ENCODE measurements at places on chromosomes 6 and 20.

- no peak for DNase-seq
These were observed 65.4 kb downstream of the PRND start for GRCh38 chr20:4787069-4787468.

DNA sequence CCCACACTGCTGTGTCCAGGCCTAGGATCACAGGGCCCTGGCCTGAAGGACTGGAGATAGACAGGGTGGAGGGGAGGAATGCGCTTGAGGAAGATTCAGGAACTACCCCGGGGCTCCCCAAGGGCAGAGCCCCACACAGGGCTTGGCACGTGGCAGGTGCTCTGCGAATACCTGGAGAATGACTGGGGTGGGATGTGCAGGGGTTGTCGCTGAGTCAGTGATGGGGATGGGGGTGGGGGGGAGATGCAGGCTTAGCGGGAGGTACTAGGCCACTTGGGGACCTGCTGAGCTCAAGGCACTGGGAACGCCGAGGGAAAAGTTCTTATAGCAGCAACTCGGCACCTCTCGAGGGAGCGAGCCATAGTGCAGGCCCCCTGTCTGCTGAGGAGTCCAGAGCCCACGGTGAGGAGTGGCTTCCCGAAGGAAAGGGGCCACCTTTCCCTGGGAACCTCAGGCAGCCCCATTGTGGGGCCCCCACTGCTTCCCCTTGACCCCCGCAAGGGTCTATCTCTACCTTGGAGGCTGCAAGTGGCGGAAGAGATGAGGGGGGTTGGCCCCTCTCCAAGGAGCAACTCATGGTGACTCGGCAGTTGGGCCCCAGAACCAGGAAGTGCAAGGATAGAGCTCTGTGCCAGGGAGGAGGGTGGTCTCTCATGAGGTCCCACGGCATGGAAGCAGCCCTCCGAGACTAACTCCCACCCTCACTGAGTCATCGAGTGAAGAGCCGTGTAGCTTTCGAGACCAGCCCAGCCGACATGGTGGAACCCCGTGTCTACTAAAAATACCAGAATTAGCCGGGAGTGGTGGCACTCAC, 33.1 kb downstream of the SRC start:
- DNase-seq: no peak

GRCh38 chr6:14361956-14362587, 244.5 kb downstream of the CD83 start:
- DNase-seq: no peak

DNA sequence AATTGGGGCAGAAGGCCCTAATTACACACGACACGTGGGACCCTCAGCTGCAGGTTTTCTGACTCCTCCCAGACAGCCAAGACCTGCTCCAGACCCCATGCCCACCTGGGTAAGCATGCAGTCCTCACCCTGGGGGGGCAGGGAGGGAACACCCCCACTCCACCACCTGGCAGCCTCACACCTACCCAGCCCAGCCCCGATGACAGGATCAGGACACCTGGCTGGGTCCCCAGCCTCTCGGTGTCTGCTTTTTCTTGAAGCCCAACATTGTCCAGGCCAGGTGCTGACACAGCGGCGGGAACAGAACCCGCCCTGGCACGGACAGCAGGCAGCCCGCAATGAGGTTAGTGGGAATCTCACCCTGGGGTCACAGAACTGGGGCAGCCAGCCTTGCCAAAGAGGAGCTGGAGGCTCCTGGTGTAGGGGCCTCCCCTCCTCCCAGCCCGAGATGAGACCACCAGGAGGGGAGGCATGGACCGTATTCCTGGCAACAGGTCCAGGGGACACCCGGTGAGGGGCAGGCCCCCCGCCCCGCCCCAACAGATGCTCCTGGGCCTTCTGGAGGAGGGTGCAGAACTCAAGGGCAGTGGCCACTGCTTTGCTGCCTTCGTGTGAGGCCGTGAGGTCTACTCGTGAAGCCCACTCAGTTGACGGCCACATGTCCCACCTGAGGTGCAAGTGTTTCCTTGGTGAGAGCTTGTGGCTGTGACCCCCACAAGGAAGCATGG, 103.8 kb downstream of the DLL1 start:
- no peak for DNase-seq

- no peak for DNase-seq
These were observed 7.3 kb downstream of the COL10A1 start for GRCh38 chr6:116118608-116119007.

GRCh38 chr6:30683183-30683979, 3.1 kb downstream of the PPP1R18 start:
- no peak for DNase-seq

DNA sequence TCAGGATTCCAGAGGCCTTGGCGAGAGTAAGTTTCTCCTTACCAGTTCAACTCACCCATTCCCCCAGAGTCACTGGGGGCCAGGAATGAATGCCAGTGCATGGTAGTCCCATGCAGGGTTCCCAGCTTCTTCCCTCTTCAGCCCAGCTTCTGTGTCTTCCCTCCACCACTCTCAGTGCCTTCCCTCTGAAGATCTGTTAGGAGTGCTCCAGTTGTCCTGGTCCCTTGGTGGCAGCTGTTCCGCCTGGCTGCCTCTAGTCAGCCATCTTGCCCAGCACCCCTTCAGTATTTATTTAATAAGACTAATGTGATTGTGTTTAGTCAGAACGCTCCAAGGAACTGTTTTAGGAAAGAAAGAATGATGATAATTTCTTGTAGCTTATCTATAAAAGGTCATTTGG, 23.1 kb downstream of the FIG4 start:
- DNase-seq: no peak

DNA sequence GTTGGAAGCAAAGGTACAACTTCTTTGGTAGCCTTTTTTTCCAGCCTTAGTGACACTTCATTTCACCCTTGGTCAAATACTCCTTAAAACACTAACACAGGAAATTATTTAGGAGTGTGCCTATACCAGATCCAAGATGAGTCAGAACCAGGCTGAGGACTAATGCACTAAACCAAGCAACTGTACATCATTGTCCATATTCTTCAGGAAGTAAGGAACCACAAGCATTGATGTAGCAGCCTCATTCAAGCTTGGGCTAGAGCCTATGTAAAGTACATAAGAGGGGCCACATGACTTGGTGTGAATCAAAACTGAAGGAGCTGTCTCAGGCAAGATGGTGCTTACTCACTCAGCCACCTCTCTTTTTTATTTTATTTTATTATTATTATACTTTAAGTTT, 20.7 kb upstream of the ADGB start:
- no peak for DNase-seq

- DNase-seq: no peak
These were observed 432.8 kb downstream of the CD83 start for GRCh38 chr6:14550410-14550809.

DNA sequence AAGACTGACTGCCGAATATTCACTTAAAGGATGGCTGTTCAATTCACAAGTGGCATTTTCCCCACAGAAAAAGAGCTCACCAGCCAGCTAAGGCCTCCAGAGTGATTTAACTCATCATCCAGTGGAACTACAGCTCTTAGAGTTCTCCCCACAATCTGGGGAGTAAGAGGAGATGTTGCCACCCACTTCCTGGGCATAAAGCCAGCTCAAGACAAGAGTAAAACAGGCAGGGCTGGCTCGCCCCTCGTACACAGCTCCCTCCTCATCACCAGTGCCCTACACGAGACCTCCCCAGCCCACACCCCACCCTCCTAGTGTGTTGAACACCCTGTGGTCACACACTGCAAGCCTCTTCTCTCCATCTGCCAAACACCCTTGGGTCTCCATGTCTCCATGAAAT, 47.2 kb upstream of the IPCEF1 start:
- no peak for DNase-seq
